ENCODE measurements at places on chromosomes 7 and 10.

DNA sequence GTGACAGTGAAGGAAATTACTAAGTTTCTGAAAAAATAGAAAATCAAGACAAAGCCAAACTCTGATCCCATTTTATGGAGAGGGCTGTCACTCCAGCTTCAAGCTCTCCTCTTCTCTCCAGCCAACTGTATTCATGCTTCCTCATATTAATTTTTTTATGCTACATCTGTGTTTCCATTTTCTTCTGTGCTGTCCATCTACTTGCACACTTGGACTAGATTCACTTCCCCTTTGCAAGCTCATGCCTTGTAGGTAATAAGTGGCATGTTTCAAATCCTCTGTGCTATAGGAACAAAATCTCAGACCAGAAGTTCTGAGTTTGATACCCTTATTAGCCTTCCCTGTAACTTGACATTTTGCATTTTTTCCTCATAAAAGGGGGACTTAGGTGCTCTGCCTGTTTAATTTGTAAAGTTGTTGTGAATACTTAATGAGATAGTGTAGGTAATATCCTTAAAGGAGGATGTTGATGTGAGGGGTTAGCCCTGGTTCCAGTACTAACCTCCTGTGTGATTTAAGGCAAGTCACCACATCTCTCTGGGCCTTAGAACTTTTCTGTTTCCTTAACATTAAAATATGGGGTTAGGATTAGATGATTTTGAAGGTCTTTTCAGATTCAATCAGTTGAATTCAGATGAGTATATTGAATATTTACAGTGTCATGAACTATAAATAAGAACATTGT, 358.8 kb downstream of the BBS9 start:
- DNase-seq: no peak

GRCh38 chr10:95574649-95575365, 13.6 kb upstream of the SORBS1 start:
- no peak for DNase-seq

GRCh38 chr10:14751014-14751896, 23.4 kb downstream of the FAM107B start:
- no peak for DNase-seq

DNA sequence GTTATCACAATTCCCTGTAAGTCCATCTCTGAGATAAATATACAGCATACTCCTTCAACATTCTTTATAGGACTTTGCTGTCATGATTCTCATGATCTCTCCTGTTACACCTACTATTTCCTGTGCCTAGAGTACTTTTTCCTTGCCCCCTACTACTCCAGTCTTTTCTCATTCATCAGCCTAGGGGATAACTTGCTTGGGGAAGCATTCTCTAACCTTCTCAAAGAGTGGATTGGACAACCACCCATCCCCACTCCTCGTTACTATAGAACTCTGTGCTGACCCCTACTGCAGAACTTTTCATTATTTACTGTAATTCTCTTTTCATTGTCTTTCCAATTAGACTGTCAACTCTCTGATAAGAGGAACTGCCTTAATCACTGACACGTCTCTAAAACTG, 57.4 kb upstream of the TFEC start:
- no peak for DNase-seq

DNA sequence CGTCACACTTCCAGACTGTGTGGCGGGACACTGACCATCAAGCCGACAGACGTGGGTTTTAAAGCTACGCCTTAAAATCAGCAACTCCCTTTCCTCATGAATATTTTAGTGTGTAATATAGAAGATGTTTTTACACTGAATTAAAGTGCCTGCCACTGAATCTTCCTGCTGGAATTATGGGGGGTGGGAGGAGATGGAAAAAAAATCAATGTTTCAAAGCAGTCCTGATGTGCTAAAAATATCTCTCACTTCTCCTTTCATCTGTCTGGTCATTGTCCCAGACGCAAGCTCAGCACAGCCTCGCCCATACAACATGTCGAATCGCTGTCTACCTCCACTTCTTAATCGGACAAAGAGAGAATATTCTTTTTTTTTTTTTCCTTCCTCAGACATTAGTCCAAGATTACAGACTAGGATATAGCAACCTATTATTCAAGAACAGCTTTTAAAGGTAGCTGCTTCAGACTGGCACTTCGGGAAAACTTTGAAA, 165.1 kb upstream of the KLF14 start:
- no peak for DNase-seq

- peak; percentile 10 for DNase-seq
These were observed 445 bp downstream of the PPA1 start for GRCh38 chr10:70232859-70233108.

DNA sequence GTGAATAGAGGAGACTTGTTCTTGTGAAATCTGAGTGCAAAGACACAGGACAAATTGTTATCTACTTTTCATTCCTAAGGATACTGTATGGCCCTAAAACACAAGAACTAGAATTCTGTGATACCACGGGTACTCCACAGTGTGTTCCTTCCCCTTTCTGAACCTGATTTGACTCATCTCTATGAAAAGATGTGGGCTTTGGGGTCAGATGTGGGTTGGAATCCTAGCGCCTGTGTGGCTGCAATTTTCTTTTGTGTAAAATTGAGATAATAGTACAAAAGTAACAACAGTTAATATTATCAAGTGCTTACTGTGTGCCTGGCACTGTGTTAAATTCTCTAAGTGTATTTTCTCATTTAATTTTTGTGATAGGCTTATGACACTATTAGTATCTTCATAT, 8.1 kb downstream of the SRGN start:
- DNase-seq: no peak

All from activated CD4-positive, alpha-beta T cell treated with anti-CD3 and anti-CD28 coated beads, Interleukin-2, amount 50 U/mL, for 4 hours (primary cell).